ENCODE measurements at places on chromosomes 6 and 20. TPM values are rescaled to one million over a fixed set of nuclear protein-coding genes. Genes with fewer than 3 reads are reported as not detected.

GRCh38 chr6:169972101-169972651 is 220.8 kb downstream of the ERMARD start:
- DNase-seq: no peak

DNA sequence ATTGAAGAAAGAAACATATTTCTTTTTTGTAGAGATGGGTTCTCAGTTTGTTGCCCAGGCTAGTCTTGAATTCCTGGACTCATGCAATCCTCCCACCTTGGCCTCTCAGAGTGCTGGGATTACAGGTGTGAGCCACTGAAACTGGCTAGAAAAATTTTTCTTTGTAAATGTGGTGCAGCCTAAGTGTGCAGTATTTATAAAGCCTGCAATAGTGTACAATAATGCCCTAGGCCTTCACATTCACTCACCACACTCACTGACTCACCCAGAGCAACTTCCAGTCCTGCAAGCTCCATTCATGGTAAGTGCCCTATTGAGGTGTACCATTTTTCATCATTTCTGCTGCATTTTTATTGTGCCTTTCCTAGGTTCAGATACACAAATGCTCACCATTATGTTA is 31.4 kb downstream of the NHSL1 start:
- DNase-seq: no peak

Gene E2F1
- 7.8 TPM for total RNA-seq

GRCh38 chr6:44497807-44498206 is 110.3 kb downstream of the CDC5L start:
- DNase-seq: peak; percentile 32

Gene ZSCAN23
- total RNA-seq: 5.5 TPM

Gene CDC40
- total RNA-seq: 18.2 TPM

Gene DSN1
- 12.1 TPM for total RNA-seq

Gene LTA
- total RNA-seq: 0.04 TPM

GRCh38 chr20:23156170-23156841 is 70.2 kb upstream of the CD93 start:
- no peak for DNase-seq

DNA sequence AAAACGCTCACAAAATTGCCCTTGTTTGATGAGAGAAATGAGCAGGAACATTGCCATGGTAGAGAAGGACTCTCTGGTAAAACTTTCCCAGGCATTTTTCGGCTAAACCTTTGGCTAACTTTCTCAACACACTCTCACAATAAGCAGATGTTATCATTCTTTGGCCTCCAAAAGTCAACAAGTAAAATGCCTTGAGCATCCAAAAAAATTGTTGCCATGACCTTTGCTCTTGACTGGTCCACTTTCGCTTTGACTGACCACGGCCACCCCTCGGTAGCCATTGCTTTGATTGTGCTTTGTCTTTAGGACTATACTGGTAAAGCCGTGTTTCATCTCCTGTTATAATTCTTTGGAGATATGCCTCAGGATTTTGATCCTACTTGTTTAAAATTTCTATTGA is 41.1 kb upstream of the PREP start:
- DNase-seq: no peak

DNA sequence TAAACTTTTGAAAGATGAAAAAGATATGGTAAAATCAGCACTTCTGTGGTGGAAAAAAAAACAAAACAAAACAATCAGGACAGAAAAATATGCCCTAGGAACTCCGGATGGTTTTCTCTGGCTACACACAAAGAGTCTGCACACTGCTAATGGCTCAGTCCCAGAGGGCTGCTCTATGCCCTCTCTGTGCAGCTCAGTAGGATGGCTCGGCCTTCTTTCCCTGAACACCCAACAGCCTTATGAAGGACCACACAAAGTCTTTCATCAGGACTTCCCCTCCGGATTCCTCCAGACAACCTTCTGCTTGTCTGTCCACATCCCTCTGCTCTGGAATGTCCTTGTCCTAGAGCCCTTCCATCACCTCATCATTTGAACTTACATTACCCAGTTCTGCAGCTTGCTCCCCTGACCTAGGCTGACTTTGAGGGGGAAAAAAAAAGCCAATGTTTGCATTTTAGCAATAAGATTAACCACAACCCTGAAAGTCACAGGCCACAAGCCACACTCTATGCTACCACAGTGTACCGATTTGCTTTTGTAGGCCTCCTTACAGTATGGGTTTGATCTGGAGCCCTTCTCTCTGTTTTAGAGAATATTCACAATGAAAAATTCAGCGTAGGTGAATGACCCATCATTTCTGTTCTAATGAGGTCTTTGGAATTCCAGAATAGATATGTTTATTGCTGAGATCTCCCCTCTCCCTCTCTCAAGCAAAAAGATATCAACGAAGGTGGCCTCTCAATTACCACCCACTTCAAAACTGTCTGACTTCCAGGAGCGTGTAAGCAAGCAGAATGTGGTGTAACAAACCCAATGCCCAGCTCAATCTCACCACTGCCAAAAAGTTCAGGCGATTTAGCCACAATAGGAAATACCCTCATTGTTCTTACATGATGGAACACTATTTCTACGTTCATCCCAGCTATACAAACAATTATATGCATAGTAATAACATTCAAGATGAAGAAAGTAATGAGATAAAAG is 164.0 kb downstream of the GMDS start:
- no peak for DNase-seq

Gene PGM3
- 52.9 TPM for total RNA-seq

Gene HLA-DRB5
- 8.4 TPM for total RNA-seq

DNA sequence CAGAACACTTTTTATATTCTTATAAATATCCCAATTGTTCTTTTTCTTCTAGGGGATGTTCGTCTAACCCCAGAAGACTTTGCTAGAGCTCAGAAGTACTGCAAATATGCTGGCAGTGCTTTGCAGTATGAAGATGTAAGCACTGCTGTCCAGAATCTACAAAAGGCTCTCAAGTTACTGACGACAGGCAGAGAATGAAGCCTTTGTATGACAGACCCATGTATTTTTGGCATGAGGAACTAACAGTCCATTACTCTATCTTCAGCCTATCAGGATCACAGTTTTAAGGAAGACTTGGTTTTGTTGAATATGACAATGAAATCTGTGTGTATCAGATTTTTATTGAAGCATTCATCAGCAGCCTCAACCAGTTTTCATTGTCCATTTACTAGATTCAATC is 71.4 kb downstream of the VTA1 start:
- DNase-seq: peak; percentile 62

Gene MAS1
- total RNA-seq: 0.09 TPM

GRCh38 chr20:57451795-57452661 is 60.8 kb downstream of the RBM38 start:
- DNase-seq: peak; percentile 58

GRCh38 chr6:38016824-38017223 is 197.3 kb downstream of the ZFAND3 start:
- no peak for DNase-seq

GRCh38 chr20:1827974-1828785 is 67.0 kb upstream of the SIRPA start:
- peak; percentile 48 for DNase-seq

DNA sequence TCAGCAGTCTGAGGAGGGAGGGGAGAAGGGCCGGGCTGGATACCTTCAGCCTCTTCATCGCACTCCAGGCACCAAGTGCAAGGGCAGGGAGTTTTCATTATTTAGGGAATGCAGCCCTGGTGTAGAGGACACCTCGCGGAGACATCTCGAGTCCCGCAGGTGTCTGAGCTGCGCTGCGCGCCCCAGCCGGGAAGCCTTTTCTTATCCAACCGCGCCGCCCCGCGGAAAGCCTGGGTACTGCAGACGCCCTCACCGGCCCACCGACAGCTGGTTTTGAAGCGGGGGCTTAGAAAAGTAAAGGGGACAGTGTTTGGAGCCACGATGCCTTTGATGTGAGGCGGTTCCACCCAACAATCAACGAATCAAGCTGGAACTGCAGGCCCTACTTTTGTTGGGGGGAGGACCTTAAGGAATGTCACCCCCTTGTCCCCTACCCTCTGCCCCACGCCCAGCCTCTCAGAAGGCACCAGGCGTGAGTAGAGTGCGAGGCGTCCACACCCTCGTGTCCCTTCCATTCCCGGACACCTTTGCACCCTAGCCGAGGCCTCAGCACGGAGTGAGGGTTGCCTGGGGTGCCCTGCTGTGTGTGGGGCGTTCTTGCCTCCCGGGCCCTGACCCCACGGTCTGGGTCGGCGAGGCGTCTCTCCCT is 8.6 kb downstream of the NKX2-2 start:
- DNase-seq: peak; percentile 37

Gene AFDN
- 60.3 TPM for total RNA-seq

DNA sequence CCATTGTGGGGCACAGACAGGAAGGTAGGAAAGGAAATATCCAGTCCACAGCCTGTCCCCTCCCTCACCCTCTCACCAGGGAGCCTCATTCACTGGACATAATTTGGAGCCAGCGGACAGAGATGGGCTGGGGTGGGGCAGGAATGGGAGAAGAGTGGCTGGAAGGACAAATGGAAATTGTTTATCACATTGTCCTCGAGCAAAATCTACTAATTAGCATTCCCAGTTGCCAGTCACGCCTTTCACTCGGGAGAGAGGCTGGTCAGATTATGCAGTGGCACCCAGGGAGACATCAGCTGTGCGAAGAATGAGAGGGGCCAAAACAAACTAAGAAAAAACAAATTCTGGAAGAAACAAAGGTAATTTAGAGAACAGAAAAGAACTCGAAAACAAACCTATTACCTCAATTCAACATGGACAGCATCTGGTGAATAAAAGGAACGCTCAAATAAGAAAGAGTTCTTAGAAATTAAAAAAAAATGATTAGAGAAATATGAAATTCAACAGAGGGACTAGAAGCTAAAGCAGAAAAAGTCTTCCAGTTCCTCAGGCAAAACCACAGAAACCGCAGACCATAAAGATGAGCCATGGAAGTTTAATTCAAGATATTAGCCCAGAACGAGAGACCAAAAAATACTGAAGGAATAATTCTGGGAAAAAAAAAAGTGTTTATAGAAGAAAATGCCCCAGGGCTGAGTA is 108.5 kb upstream of the RALGAPA2 start:
- no peak for DNase-seq

GRCh38 chr20:25088267-25088666 is 6.3 kb upstream of the VSX1 start:
- DNase-seq: no peak

All from muscle of leg (tissue), 16 donors.